ENCODE measurements at places on chromosomes 16 and 17. TPM values are rescaled to one million over a fixed set of nuclear protein-coding genes. Genes with fewer than 3 reads are reported as not detected.

DNA sequence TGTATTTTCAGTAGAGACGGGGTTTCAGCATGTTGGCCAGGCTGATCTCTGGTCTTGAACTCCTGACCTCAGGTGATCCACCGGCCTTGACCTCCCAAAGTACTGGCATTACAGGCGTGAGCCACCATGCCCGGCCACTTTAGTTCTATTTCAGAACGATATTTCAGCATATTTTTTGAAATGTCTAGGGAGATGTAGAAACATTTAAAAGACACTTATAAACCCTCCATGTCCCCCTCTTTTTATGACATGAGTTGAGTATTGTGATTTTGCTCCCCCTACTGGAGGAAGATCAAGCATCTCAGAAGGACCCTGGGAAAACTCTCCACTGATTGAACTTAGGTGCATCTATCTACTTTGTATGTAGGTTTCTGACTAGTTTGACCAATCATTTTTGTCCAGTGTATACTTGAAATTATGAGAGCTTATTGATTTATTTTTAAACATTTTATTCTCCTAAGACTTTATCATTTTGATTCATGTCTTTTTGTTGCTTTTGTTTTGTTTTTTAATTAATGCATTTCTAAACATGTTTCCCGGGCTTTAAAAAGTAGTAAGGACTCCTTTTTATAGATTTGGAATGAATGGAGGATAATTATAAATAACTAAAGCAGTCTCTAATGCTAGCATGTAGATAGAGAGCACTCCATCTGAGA lies 105.1 kb downstream of the CHD9 start:
- no peak for DNase-seq

Gene SLC5A11
- 0.14 TPM for total RNA-seq

- DNase-seq = no peak
Observed at GRCh38 chr17:61442136-61442775, 10.0 kb upstream of the TBX4 start.

DNA sequence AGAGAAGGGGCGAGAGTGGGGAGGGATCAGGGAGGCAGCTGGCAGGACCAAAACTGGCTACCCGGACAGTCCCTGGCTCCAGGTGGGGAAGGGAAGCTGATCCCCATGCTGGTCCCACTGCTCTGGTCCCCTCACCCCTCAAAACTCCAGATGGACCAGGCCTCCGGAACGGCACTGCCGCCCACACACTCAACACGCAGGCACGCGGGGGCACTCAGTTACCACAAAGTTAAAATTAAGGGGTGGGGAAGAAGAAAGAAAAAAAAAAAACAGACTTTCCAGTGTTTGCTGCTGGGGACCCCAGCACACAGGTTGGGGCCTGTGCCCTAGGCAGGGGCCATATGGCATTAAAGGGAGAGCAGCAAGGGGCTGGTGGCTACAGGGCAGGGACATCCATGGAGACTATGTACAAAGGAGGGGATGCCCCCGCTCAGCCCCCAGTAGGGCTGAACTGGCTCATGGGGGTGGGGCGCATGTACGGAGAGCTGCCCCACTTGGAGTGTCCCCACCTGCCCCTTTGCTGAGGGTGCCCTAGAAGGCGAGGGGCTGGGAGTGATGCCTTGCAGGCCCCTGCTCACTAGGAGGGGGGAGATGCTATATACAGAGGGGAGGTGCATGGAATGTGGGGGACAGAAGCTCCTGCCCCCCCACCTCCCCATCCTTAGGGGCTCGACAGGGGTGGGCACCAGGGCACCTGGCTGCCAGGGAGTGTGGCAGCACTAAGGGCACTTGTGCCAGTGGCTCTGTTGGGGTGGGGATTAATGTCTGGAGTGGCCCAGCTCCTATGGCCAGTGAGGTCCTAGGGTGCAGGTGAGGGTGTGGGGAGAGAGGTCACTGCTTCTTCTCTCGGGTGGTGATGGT lies 5.6 kb downstream of the TP53I13 start:
- DNase-seq = peak; percentile 13

DNA sequence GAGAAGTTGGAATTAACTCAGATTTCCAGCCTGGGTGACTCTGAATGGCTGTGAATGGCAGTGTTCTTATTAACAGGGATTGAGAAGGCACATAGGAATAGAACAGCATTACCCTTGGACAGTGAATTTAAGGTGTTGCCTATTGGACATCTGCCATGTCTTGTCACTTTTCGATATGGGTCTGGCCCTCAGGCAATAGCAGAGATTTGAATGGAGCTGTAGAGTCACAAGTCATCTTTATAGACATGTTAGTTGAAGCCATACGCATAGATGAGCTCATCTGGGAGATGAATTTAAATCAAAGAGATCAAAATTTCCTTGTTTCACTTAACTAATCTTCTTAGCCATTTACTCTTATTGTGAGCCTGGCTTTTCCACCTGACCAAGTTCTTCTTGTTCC lies 14.9 kb upstream of the DHRS11 start:
- no peak for DNase-seq

- peak; percentile 59 for DNase-seq
Observed at GRCh38 chr17:56593646-56594319, at the start of gene NOG. TSS of gene NOG (plus strand) at chr17:56593699. CDS start at chr17:56594224, 525 bp downstream.

Gene PPP1R1B
- 0.36 TPM for total RNA-seq

Gene TMEM114
- not detected for total RNA-seq

Gene CIBAR2
- not detected for total RNA-seq

DNA sequence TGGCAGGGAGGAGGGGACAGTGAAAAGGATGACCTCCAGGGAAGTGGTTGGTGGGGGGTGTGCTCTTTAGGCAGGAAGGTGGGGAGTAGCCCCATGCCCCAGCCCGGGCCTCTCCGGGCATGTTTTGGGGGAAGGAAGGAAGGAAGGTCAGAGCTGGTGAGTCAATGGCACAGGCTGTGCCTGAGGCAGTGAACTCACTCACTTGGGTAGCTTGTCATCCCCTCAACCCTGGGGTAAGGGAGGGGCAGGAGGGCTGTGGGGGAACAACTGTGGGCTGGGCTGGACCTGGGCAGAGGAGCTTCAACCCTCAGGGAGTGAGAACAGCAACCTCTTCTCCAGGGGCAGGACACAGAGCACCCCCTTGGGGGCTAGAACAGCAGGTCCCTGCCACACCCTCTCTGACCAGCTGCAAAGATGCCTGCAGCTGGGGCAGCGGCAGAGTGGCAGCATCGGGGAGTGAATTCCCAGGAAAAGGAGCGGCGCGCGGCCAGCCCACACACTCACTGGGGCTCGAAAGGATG lies 6.3 kb downstream of the CSF3 start:
- no peak for DNase-seq

- DNase-seq = peak; percentile 71
Observed at GRCh38 chr16:66270333-66270927, 96.1 kb upstream of the CDH5 start.

DNA sequence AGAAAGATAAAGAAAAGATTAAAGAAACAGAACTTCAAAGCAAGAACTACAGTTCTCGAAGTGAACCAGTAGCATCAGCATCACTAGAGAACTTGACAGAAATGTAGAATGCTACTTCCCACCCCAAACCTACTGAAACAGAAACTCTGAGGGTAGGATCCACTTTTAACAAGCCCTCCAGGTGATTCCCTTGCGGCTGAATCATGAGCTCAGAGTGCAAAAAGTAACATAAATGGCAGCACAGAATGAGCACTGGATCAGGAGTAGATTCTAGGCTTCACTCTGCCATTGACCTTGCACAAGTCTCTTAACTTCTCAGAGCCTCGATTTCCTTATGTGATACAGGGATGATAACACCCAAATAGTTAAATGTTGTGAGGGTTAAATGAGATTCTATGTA lies 5.8 kb downstream of the TOM1L2 start:
- no peak for DNase-seq
